HT1080 (cell line): ENCODE measurements at places on chromosomes 5 and 9. TPM values are rescaled to one million over a fixed set of nuclear protein-coding genes. Genes with fewer than 3 reads are reported as not detected.
A peak's percentile ranks its signal among the peaks of the same experiment; 100 is the strongest.

Gene ANKRD18A
- not detected in 2 replicates for total RNA-seq

Gene RMRP
- 6,816 and 22,210 TPM in 2 replicates for total RNA-seq

Gene PCDHGC4
- 0.14 and 0.33 TPM in 2 replicates for total RNA-seq

Gene SLC27A4
- total RNA-seq, result 65.8 and 68.4 TPM in 2 replicates

Gene SPATA31C1
- not detected in 2 replicates for total RNA-seq

Gene BTNL3
- not detected in 2 replicates for total RNA-seq

Gene HTR1A
- total RNA-seq, result not detected in 2 replicates

Gene CDKN2B
- not detected in 2 replicates for total RNA-seq

DNA sequence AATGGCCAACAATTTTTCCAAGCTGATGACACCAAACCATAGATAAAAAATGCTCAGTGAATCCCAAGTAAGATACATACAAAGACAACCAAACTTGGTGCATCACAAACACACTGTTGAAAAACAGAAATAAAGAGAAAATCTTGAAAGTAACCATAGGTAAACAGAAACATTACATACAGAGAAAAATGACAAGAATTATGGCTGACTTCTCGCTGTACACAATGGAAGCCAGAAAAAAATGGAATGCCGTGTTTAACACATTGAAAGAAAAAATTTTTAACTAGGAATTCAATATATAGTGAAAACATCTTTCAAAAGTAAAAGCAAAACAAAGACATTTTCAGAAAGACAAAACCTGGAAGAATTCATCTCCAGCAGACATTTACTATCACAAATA is 20.6 kb downstream of the DAP start:
- DNase-seq, result no peak

GRCh38 chr5:159459132-159459627 is 128.9 kb upstream of the IL12B start:
- no peak for DNase-seq

DNA sequence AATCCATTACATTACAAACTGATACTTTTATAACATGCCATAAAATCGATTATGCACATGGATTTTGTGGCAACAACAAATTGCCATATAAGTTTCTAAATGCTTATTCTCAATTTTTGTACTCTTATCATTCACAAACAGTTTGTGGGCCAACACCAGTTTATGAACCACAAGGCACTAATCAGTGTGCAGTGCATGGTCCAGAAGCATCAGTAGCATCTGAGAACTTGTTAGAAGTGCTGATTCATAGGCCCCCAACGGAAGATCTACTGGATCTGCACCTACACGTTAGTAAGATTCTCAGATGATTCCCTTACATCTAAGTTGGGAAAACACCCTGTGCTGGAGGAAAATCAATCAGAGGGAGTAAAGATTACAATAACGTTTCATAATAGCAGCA is 242.8 kb downstream of the TRPM3 start:
- no peak for DNase-seq

- DNase-seq, result no peak
Measured at GRCh38 chr5:146529984-146530383, 14.0 kb upstream of the GPR151 start.

GRCh38 chr9:75892216-75892911 is 1.9 kb downstream of the PCSK5 start:
- DNase-seq, result no peak

GRCh38 chr5:6398570-6399230 is 20.4 kb upstream of the MED10 start:
- DNase-seq, result no peak

GRCh38 chr5:100828071-100828897 is 74.8 kb downstream of the ST8SIA4 start:
- DNase-seq, result no peak

GRCh38 chr5:159725475-159725874 is 190.8 kb upstream of the ADRA1B start:
- DNase-seq, result no peak

GRCh38 chr5:61559722-61560121 is 227.7 kb downstream of the ZSWIM6 start:
- no peak for DNase-seq

GRCh38 chr9:125508249-125508648 is 198.8 kb downstream of the MAPKAP1 start:
- DNase-seq, result no peak

GRCh38 chr9:36924071-36924470 is 110.0 kb downstream of the PAX5 start:
- peak; percentile 92 for DNase-seq

- DNase-seq, result no peak
Measured at GRCh38 chr9:99011161-99011709, 67.5 kb downstream of the COL15A1 start.

GRCh38 chr9:81619353-81620001 is 69.9 kb downstream of the TLE1 start:
- peak; percentile 60 for DNase-seq

- peak; percentile 42 for DNase-seq
Measured at GRCh38 chr5:64147849-64148441, 17.7 kb upstream of the RNF180 start.

GRCh38 chr5:130111746-130112145 is 207.5 kb downstream of the CHSY3 start:
- DNase-seq, result no peak

DNA sequence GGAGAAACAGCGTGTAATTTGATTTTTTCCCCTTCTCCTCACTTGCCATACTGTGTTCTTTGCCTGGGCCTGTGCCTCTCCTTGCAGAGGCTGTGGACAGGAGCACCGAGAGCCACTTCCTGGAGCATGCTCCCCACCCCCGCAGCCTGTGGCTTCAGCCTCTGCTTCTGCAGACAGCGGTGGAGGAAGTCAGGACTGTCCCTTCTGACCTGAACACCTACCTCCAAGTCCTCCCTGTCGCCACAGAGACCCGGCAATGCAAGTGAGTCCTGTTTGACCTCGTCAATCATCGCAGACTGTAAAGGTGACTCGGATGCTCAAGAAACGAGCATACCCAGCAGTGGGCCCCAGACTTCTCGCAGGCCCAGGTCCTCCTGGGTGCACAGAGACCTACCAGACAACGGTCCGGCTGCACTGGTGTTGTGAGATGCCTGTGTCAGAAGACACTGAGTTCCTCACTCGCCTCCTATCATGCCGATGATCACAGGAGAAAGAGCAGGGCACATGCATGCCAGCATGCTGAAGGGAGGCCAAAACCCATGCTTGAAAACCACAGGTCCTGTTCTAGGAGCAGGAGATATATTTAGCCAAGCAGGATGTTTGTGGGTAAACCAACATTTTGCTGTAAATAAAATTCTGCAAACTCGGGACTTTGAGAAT is 198.8 kb downstream of the AUH start:
- DNase-seq, result peak; percentile 48

GRCh38 chr9:127580366-127580765 is 31.7 kb upstream of the STXBP1 start:
- no peak for DNase-seq

DNA sequence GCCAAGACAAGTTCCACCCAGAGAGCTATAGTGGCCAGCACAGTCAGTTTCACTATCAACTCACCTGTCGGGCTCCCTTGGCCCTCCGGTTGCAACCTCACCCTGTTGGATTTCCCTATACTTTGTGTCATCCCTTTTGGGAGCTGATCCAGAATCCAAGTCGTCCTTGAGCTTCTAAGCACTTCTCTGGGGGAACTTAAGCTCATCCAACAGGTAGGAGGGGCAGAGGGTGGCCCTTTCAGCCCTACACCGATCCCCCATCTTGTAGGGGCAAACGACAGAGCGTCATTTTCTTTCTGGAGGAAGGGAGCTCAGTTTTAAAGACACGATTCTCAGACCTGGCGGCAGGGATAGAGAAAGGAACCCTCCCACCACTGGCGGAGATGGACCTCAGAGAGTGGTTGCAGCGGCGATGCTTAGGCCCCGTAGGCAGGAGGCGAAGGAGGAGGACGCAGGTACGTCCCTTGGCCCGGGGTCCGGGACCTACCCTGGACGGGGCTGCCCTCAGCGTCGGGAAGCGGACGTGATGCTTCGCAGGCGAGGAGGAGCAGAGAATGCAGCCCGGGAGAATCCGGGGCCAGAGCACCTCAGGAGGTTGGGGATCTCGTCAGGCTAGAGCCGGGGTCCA is 519 bp downstream of the ZER1 start:
- DNase-seq, result no peak

- DNase-seq, result no peak
Measured at GRCh38 chr9:8733131-8733954, 933.8 kb upstream of the DMAC1 start.

GRCh38 chr5:6712142-6712576 is 1.1 kb upstream of the TENT4A start:
- DNase-seq, result peak; percentile 64
